Stimulated activated CD4-positive, alpha-beta T cell treated with anti-CD3 and anti-CD28 coated beads, TNF-alpha, amount 100 ng/mL, for 48 hours (primary cell): ENCODE measurements at places on chromosomes 16 and 17.
A peak's percentile ranks its signal among the peaks of the same experiment; 100 is the strongest.

- no peak for DNase-seq
Measured at GRCh38 chr16:983044-984030, 1.8 kb downstream of the SOX8 start.

- no peak for DNase-seq
Measured at GRCh38 chr16:11094857-11095565, 150.6 kb downstream of the CLEC16A start.

- DNase-seq: no peak
Measured at GRCh38 chr17:62194401-62194800, 129.3 kb upstream of the MED13 start.

GRCh38 chr16:19239511-19240155, 45.9 kb upstream of the CLEC19A start:
- no peak for DNase-seq

DNA sequence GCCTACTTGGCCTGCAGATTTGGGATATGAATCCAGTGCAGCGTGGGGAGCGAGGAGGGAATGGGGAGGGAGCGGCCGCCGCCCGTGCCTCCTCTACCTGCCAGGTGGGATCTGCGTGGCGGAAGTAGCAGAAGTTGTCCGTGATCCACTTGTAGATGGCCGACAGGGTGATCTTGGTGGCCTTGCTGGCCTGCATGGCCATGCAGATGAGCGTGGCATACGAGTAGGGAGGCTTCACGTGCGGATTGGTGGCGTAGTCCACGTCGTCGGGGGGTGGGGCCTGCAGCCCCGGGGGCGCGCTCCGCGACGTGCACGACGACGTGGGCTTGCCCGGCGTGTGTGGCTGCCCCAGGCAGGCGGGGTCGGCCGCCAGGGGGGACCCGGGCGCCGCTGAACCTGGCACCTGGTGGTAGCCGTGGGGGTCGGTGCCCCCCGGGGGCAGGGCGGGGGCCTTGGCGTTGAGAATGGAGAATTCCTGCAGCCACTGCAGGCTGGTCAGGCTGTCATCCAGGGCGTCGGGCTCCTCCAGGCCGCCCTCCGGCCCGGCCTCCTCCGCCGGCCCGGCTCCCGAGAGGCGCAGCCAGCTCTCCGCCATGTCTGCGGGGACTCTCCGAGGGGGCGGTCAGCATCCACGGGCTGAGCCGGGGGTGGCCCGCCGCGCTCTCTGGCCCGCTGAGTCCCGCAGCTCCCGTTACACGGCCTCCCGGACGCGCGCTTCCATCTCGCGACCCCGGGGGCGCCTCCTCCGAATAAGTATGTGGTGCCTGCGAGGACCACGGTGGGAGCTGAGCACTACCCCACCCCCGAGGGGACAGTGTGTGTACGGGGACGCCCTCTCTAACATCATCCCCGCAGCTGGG, 1.0 kb downstream of the FOXJ1 start:
- DNase-seq: no peak

- no peak for DNase-seq
Measured at GRCh38 chr16:35208001-35208935, 1748.9 kb downstream of the TP53TG3F start.

DNA sequence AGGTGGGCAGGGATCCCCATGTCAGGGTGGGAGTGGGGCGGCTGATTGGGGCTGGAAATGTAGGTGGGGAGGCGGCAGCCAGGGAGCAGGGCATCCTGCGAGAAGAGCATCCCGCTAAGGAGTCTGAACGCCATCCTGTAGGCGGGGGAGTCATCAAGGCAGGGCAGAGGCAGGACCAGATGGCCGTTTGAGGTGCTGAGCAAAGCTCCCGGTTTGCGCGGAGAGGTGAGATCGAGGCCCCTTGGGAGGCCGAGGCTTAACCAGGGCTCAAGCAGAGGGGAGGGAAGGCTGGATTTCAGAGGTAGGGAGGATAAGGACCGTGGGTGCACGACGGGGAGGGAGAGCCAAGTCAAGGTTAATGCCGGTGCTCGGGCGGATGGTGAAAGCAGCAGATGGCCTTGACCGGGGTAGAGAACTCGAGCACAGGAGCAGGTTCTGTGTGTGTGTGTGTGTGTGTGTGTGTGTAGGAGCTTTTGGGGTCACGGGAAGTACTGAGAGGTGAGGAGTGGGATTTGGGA, 472 bp upstream of the NME2 start:
- DNase-seq: no peak

DNA sequence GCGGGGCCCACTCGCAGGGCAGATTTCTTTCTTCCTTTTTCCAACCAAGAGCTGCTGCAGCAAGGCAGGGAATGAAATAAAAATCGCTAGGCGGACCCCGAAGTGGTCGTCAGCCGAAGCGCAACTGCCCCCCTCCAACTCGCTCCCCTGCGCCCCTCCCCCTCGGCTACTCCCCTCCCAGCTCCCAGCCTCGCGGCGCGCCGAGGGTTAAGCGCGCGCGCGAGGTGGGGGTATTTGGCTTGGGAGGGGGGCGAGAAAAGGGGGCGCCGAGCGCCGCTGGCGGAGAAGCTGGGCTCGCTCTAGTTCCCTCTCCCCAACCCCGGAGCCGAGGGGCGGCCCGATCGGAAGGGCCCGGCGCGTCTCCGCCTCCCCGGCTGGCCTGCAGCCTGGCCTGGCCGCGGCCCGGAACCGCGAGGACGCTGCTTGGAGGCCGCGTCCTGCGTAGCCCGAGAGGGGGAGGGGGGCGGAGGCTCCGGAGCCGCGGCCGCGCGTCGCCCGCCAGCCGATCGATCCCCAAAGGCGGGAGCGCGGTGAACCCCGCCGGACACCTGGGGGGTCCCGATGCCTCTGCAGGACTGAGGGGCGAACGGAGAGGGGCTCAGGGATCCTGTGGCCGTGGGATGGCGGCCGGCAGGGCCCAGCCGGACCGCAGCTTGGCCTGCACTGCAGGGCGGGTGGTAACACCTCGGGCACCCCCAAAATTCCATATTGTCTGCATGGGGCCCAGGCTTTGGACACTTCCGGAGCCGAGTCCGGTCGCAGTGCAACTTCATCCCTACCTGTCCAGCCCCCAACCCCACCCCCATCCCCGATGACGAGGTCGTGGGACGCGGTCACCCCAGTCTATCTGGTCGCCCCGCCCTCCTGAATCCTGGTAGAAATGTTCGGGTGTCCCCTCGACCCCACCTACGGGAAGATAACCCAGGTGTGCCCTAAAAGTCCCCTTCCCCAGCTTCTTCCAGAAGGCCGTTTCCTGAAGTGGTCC, 4.9 kb upstream of the CBX4 start:
- no peak for DNase-seq

DNA sequence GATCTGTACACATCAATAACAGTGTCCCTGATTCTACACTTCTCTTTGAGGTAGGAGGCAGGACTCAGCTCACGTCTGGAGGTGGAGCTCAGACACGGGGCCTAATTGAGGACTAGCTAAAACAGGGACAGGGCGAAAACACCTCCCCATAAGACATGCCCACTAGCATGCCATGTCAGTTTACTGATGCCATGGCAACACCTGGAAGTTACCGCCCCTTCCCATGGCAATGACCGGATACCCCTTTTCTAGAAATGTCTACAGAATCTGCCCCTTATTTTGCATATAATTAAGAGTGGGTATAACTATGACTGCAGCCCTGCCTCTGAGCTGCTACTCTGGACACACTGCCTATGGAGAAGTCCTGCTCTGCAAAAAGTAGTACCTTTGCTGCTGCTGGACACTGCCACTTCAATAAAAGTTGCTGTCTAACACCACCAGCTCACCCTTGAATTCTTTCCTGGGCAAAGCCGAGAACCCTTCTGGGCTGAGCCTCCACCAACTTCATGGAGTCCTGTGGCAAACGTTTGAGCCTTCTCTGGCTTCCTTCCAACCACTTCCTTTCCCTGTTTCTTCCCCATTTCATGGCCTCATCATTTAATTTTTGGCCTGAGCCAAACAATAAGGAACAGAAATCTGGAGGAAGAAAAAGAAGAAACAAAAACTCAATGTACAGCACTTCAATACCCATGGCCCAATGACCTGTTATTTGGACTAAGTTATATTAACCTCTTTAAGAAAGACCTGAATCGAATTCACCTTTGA, 21.0 kb downstream of the PHB1 start:
- DNase-seq: no peak

GRCh38 chr17:18172531-18173278, 10.9 kb upstream of the ALKBH5 start:
- DNase-seq: no peak

GRCh38 chr17:2336215-2336851, at the start of gene TSR1:
Gene TSR1 (minus strand): TSS chr17:2336457. CDS start chr17:2336427, 30 bp downstream.
- DNase-seq: peak; percentile 84

DNA sequence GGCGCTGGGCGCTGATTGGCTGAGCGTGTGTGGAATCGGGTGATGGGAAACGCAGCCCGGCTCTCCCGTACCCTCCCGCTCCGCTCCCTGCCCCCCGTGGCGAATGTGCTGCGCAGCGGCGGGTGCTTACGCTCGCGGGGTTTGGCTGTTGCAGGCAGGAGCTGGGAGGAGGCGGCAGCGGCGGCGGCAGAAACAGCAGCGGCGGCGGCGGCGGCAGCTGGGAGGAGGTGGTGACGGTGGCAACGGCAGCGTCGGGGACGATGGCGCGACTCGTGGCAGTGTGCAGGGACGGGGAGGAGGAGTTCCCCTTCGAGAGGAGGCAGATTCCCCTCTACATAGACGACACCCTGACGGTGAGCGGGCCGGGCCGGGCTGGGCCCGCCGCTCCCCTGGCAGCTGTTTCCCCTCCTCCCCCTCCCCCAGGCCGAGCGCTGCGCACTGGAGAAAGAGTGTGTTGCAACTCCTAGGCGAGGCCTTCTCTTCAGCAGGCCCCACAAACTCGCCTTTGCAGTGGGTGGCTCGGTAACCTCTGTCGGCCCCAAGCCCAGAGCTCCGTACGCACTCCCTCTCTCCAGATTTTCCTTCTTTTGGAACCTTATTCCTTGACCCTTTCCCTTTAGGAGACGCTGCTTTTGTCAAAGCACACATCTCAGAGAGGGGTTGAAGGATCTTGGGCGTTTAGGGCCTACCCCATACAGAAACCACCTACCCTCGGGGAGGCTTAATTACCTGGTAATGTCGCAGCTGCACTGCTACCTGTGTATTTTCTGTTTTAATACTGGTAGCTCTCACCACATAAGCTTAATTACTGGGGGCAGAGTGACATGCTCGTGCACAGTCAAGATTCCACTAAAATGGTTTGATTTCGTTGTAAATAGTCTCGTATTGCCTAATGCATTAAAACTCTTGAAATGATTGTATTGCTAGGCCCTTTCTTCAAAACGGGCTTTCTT, 1.0 kb downstream of the GGNBP2 start:
- peak; percentile 91 for DNase-seq

DNA sequence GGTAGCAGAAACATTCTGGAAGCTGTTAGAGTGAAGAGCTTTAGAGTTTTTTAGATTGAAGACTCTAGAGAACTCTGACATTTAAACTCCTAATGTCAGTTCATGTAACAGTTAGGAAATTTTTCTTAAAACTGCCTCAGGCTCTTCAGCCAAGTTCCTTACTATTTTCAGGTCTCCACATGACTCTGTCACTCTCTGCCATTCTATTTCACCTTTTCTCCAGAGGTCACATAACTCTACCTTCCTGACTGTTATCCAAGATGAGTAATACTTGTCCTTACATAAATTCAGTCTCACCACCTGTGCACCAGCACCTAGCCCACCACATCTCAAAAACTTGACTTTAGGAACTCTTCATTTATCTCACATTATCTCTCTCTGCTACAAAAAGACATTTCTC, 347.1 kb upstream of the CA10 start:
- DNase-seq: no peak

DNA sequence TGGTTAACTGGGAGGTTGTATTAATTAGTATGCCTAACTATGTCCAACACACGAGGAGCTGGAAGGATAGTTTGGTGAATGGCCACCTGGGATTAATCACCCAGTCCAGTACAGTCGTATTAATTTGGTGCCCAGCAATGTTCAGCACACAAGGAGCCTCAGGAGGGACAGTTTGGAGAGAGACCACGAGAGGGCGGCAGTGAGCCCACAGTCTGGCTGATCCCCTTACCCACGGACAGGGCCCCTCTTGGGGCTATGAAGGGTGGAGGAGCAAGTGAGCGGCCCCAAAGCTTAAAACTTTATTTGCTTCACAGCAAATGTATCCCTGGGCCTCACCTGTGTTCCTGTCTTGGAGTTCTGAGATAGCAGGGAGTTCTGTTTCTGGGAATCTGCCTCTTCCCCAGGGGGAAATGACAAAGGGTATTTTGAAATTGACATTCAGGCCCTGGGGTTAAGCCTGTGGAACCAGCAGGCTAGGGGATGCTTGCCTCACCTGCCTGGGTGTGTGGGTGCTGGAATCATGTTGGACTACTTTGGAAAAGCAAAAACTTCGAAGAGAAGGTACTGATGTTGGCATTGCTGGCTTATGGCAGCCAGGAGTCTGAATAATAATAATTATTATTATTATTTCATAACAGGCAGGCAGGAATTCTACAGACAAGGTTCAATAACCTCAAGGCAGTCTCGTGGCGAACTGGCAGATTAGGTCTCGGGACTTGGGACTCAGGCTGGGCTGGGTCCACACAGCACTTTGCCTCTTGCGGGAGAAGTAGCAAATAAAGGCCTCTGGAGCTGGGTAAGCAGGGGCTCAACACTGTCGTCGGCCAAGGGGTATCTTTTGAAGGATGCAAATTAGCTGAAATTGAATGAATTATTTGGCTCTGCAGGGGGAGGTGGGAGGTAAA, 227.6 kb upstream of the ASIC2 start:
- peak; percentile 18 for DNase-seq

- no peak for DNase-seq
Measured at GRCh38 chr17:83008186-83008510, 71.3 kb upstream of the METRNL start.

DNA sequence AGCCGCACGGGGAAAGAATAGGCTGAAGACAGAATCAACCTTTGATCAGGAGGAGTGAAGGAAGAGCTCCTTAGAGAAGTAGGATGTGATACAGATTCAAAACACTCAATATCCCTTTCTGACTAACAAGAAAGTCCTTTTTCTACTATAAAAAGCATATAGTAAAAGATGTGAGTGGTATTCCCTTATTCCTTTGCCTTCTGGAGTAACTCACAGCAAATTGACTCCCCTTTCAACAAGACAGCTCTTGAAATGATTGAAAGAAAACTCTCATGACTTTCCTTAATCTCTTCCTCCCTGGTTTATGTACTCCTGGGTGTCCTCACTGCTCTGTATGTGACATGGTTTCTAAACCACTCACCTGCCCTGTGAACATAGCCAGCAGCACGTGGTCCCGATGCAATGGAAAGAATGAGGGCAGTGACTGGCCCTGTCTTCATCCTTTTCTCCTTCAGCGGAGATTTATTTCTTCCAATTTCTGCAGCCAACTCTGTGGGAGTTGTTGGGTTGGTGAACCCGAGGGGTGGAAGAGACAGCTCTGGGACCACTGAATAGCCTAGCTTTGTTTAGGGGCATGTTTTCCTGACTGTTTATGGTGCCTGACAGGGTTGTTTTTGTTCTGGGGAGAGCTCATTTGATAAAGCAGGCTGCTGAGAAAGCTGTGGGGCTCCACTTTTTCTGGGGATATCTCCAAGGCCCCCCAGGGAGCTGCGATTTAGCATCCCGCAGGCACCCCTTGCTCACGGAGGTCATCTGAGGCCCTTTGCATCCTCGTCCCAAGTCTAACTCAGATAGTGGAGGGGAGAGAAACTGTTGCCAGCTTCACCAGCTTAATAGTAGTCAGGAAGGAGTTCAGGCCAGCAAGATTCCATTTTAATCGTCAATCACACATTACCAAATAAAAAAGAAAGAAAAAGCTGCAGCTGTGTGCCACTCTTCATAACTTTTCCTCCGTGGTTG, 46.7 kb downstream of the MAP2K6 start:
- no peak for DNase-seq
